ENCODE measurements at places on chromosomes 12 and 14. TPM values are rescaled to one million over a fixed set of nuclear protein-coding genes. Genes with fewer than 3 reads are reported as not detected.

KRT83 gene
- total RNA-seq = not detected

- DNase-seq = no peak
Measured at GRCh38 chr12:96892104-96892503, 15.0 kb upstream of the NEDD1 start.

GRCh38 chr12:128120035-128120434 is 146.9 kb upstream of the TMEM132C start:
- no peak for DNase-seq

GRCh38 chr12:45338272-45338671 is 122.4 kb downstream of the ANO6 start:
- DNase-seq = no peak

GRCh38 chr14:95143808-95144620 is 13.3 kb downstream of the DICER1 start:
- DNase-seq = no peak

SIX6 gene
- not detected for total RNA-seq

- no peak for DNase-seq
Measured at GRCh38 chr14:20743556-20743955, 2.1 kb upstream of the EDDM3A start.
